ENCODE measurements at places on chromosomes 12 and 14.

DNA sequence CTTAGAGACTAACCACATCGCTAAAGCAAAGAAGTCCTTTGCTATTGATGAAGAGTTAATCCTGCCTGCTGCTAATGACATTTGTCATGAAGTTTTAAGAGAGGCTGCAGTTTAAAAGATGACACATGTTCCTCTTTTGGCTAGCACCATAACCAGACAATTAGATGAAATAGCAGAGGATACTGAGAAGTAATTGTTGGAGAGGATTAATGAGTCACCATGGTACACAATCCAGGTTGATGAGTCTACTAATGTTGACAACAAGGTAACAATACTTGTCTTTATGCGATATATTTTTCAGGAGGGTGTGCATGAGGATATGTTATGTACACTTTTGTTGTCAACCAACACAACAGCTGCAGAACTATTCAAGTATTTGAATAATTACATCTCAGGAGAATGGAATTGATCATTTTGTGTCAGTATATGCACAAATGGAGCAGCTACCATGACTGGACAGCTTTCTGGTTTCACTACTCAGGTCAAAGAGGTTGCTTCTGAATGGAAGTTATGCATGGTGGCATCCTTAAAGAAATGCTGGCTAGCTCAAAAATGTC, 56.7 kb downstream of the LRRIQ1 start:
- DNase-seq: no peak

GRCh38 chr12:132740313-132740646, 21.4 kb downstream of the ANKLE2 start:
- no peak for DNase-seq

GRCh38 chr14:73763396-73763795, 49.2 kb upstream of the PNMA1 start:
- no peak for DNase-seq

DNA sequence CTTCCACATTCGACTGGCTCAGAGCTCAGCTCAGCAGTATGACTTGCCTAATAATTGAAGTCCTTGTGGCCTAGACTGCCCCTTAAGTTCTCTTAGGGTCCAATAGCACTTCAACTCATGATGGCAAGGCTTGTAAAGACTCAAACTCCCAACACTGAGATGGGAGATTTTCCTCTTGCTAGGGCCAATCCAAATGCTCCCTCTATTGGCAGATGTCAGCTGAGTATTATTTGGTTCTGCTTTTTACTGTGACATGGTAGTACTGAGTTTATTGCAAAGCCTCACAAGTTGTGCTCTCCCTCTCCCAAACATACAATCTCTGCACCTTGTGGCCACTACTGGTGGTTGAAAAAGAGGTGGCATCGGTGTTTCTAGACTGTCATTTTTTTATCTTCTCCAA, 164.2 kb downstream of the ALG10 start:
- no peak for DNase-seq

- no peak for DNase-seq
Measured at GRCh38 chr14:55389330-55389729, 22.3 kb downstream of the ATG14 start.

DNA sequence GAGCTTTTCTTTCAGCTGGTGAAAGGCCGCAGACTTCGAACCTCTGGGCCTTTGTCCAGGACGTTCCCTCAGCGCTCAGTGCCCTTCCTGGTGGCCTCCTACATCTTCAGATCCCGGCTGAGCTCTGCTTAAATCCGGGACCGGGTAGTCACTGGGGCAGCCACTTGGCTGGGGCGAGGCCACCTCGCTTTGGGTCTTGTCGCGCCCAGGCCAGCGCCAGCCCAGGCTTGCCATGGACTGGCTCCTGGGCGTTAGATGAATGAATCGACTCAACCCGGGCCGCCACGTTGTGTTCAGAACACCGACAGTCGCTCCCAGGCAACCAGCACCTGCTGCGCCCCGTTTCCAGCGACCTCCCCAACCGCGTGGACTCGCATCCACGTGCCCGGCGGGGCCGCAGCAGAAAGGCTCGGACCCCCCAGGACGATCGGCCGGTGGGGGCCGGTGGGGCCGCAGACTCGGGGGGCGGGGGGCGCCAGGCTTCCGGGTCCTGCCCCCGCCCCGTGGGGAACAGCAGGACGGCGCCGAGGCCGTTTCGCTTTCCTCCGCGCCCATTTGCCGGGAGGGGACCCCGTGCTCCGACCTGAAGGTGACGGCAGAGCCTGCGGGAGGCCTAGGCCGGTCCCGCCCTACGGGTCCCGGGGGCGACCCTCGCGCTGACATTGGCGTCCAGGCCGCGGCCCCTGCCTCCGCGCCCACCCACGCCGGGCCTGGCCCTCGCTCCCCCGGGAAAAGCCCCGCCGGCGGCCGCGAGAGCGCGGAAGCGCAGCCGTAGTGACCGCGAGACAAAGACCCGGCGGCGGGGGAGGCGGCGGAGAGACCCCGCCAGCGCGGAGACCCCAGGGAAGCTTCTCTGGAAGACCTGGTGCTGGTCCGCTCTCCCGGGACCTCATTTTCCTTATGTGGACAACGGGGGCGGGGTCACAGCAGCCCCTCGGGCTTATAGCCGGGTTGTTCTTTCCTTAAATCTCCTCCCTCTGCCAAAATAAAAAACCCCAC, 37.3 kb upstream of the RCOR1 start:
- peak; percentile 63 for DNase-seq

GRCh38 chr12:116818948-116819832, 62.1 kb downstream of the HRK start:
- peak; percentile 91 for DNase-seq

DNA sequence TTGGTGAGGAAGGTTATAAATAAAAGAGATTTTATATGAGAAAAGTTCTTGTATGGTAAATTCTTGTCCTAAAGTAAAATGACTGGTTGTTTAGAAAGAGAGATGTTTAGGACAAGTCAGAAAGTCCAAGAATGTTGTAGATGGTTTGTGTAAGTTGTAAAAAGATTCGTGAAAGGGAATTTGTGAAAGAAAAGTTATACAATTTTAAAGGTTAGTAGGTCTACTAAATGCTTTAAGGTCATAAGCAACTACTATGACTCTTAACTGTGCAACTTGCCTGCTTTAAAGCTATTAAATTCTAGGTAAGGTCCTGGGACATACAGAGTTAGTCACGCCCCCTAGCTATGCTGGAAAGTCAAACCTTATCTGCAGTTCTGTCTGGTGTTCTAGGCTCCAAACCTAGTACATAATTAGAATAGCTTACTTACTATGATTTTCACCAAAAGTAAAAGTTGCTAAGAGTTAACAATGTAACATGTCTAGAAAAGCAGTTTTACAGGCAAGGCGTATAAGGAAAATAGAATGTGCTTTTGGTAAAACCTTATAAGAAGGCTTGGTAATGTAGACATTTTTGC, 11.2 kb upstream of the DHRS2 start:
- no peak for DNase-seq

DNA sequence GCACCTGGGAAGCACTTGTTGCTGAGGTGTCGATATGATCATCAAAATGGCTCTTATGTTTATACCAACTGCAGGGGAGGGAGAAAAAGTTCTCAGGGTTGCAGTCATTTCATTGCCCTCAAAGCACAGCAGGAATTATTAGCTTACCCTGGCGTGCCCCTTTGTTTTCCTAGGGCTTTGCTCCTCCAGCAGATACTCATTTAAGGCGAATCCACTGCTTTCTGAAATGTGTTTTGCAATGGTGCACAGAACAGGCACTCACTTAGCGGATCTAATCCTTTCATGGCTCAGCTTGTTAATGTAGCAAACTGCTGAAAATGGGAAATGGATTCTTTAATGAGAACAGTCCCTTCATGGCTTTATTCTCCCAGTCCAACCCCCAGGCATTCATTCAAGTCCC, 76.7 kb downstream of the NKX2-1 start:
- DNase-seq: no peak

Data from CD4-positive, alpha-beta T cell treated with Interleukin-17A for 1 hour (primary cell).